ENCODE measurements at places on chromosomes 12 and 14.

DNA sequence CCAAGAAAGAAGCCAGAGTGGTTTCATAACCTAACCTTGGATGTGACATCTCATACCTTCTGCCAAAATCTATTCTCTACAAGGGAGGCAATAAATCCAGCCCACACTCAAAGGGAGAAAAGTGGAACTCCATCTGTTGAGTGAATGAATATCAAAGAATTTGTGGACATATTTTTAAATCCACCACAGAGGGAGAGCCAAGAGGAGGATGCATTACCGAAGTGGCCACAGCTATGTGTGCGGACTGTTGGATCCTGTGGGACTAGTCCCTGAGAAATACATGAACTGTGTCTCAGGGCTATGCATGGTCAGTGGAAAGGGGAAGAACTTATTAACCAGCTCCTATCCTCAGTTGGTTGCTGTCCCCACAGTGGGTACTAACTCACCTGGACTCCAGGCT is 273.9 kb downstream of the NUAK1 start:
- DNase-seq: no peak

DNA sequence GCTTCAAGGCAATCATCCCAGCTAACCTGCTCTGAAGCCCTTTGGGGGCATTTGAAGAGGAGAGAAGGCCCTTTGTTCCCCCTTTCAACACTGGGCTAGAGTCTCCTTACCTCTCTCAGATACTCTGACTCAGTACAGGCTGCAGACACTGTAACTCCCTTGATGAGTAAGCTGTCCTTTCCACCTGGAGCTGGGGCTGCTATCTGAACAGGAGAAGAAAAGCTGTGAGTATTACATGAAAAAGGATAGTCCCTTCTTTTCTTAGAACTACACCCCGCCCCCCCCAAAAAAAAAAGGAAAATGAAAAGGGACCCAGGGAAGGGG is 186.6 kb upstream of the PLEKHG7 start:
- no peak for DNase-seq

DNA sequence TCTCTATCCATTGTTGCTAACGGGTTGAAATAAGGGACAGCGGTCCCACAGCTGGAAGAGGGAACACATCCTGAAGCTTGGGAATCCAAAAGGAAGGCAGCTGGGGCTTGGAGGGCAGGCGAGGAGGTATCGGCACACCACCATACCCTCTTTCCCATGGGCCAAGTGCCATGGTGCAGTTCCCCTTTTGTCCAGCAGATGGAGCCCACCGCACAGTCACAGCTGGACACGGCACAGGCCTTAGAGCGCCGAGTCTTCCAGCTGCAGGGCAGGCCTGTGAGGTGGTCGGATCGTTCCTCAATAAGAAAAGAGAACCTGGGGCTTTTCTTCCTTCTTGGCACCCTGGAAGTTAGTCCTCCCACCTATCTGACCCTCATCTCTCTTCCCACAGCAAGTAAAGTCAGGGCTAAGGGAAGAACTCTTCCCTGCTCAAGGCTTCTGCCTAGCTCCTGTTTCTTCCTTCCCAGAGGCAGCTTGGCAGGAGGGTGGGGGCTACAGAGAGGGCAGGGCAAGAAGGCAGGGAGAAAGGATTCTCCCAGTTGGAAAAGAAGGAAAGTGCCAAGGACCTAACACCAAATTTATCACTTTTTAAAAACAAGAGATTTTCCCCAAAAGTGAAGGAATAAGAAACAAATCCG is 8.6 kb downstream of the PPP1R1A start:
- peak; percentile 54 for DNase-seq

DNA sequence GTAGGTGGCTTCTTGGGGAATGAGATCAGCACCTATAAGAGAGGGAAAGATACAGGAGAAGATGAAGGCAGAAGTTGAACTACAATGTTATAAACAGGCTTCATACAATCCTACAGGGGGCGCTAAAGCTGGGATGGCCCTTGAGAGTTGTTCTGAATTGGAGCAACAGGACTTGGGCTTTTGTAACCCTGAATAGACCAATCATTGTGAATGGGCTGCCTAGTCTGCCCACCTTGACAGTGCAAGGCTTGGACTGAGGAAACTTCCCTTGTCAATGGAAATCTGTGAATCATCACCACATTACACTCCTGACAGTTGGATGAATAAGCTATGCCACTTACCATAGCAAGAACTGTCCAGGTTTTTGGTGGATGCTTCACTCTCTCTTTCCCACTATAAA is 306.1 kb downstream of the KCNC2 start:
- no peak for DNase-seq

DNA sequence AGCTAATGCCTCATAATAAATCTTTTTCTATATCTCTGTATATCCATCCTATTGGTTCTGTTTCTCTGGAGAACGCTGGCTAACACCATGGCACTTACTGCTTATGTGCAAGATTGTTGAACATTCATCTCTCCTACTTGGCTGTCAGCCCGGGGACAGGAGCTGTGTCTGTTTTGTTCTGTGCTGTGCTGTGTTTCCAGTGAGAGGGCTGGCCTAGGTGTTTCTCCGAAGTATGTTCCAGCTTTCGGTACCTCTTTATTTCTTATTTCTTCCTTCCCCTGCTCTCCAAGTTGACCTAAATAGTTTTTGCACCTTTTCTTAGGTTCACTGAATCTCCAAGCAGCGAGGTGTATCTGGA is 18.8 kb upstream of the NR4A1 start:
- peak; percentile 36 for DNase-seq

DNA sequence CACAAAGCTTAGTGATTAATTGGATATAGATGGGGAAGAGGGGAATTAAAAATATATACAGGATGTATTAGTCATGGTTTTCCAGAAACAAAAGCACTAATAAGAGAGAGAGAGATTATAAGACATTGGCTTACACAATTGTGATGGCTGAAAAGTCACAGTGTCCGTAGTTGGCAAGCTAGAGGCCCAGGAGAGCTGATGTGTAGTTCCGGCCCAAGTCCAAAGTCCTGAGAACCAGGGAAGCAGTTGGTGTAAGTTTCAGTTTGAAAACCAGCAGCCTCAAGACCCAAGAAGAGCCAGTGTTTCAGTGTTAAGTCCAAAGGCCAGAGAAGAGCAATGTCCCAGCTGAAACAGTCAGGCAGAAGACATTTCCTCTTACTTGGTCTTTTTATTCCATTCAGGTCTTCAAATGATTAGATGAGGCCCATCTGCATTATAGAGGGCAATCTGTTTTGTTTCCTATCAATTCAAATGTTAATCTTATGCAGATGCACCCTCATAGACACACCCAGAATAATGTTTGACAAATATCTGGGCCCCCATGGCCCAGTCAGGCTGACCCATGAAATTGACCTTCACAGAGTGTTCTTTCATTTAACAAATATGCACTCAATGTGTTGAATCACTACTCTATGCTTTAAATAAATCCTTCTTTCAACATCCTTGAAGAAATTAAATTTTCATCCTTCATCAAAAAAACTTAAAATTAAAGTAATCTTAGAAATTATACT is 67.2 kb upstream of the DIO2 start:
- DNase-seq: no peak

Measured in NCI-H1092 treated with DMSO at 0.1 percent for 48 hours (cell line).